MV-4-11 (cell line): ENCODE measurements at places on chromosomes 5 and 9.
A peak's percentile ranks its signal among the peaks of the same experiment; 100 is the strongest.

DNA sequence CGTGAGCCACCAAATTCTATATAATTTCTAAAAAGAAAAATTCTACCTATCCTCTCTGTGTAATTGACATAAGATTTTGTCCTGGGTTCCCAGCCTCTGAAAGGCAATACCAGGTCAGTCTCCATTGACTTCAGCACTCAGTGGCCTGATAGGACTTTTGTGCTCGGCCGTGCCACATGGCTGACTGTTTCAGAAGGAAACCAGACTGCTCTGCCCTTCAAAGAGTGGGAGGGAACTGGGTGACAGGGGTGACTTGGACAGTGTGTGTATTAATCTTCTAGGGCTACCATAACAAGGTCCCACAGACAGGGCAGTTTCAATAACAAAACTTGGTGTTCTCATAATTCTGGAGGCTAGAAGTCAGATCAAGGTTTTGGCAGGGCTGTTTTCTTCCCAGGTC is 43.0 kb downstream of the ARHGAP26 start:
- no peak for DNase-seq

GRCh38 chr5:112737070-112737462 is 619 bp upstream of the APC start:
- peak; percentile 18 for DNase-seq

DNA sequence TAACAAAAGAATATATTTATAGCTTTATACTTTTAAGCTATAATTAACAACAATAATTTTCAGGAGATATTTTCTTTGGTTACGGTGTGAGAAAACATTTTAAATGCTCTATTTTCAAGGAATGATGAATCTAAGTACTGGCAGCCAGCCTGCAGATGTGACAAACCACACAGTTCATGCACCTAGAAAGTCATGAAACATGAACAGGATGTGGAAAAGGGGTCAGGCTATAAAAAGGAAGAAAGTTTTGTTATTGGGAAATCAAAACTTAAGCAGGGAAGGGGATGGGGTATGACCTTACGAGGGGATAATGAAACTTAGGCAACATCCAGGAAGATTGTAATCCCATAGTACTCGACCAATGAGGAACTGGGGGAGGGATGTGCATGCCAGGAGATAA is 508.7 kb upstream of the GRAMD2B start:
- peak; percentile 97 for DNase-seq

DNA sequence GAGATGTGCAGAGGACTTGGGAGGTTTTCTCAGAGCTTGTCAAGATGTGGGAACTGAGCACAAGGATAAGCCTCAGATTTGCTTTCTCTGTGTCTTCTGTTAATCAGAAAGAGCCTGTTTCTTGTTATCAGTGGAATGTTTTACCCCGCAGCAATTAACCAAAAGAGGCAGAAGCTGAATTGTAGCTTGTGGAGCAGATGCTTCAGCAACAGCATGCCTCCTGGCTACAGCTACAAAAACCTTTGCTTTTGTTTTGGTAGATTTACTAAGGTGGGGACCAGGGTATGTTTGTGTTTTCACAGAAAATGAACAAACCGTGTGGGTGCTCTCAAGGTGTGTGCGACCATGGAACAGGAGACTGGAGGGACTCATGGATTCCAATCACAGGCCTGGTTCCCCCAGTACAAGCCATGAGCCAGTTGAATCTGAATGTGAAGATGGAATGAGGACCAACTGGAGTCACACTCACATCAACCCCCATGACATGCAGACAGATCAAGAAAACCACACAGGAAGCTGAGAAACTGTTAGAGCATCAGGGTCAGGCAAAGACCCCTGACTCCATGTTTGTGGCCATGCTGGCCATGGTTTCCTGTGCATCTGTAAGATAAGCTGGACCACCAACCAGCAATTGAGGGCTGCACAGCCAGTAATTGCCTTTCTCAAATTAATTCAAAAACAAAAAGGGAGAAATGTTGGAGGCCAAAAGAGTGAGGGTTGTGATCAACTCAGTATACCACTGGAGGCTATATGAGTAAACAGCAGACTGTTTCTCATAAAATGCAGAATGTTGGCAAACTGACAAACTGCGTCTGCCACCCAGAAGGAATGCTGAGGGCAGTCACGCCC is 6.9 kb downstream of the UGT3A2 start:
- DNase-seq: no peak

DNA sequence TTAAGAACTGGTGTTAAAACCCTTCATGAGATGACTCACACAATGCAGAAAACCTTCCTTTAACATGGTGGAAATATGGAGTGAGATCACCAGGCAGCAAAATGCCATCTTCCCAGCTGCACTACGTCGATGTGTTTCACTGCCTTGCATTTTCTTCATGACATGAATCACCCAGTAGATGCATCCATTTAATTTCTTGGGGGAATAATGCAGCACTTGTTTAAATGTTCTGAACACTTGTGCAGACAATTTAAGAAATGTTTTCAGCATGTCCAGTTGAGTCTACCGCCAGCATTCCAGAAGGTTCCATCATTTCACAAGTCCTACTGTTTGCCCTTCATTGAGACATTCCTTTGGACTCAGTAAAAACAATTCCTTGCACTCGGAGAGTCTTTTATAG is 81.6 kb downstream of the ADAMTS16 start:
- no peak for DNase-seq

DNA sequence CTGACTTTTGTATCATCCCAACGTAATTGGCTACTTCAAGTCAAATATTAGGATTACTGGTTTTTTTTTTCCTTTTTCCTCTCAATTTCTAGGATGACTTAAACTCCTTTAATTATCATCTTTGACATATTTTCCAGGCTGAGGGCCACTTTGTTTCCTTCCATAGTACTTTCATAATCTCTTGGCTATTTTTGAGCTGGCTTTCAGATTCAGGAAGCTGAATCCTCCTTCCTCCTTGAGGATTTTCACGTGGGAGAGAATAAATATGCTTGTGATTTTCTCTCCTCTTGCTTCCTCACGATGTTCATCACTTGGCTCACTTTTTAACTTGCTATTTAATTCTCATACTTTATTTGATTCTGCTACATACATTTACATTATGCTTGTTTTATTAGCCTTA is 88.1 kb downstream of the ITGA1 start:
- no peak for DNase-seq

DNA sequence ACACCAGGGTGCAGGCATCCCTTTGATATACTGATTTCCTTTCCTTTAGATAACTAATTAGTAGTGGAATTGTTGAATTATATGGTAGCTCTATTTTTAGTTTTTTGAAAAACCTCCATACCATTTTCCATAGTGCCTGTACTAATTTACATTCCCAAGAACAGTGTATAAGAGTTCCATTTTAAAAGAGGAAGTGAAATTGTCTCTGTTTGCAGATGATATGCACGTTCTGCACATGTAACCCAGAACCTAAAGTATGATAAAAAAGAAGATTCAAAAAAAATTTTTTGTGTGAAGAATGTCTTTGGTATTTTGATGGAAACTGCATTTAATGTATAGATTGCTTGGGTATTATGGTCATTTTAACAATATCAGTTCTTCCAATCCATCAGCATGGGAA is 424.0 kb upstream of the CCNH start:
- DNase-seq: peak; percentile 21
